Fibroblast of skin of back (primary cell): ENCODE measurements at places on chromosomes 5 and 9.

DNA sequence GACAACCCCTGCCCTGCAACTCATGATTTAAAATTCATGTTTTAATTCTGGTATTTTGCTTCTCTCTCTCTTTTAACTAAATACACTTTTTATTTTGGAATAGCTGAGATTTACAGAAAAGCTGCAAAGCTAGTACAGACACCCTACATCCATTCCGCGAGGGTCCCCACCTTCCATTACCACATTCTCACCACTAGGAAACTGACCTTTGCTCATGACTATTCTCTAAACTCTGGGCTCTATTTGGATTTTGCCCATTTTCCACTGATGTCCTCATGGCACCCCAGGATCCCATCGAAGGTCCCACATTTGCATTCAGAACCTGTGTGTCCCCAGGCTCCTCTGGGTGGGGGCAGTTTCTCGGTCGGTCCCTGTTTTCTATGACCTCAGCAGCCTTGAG lies 11.5 kb downstream of the ERGIC1 start:
- no peak for DNase-seq

- no peak for DNase-seq
These were observed 21.4 kb upstream of the PITX1 start for GRCh38 chr5:135055396-135055795.

GRCh38 chr5:170519549-170519948 lies 15.7 kb downstream of the KCNIP1 start:
- no peak for DNase-seq

GRCh38 chr9:17962747-17963146 lies 383.9 kb downstream of the SH3GL2 start:
- peak; percentile 0 for DNase-seq

DNA sequence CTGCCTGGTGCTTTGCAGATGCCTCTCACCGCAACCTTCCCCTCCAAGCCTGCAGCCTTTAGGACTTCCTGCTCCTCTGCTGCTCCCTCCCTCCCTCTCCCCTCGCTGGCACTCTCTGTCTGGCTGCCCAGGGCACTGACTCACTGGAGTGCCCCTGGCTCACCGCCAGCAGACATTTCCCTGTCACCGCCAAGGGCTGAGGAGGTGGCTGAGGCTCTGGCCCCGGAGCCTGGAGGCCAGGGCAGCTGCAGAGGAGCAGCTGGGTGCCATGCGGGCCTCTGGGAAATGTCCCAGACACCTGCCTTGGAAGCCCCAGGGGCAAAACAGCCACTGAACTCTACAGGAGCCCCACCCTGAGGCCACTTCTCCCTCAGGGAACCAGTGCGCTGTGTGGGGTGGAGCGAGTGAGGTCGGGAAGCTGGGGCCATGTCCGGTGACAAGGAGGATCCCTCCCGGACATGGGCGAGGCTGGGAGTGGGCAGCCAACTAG lies 53.4 kb downstream of the TENT4A start:
- peak; percentile 87 for DNase-seq

- peak; percentile 94 for DNase-seq
These were observed 78.4 kb downstream of the GLDC start for GRCh38 chr9:6567140-6567591.

GRCh38 chr9:134466869-134467616 lies 140.8 kb downstream of the RXRA start:
- no peak for DNase-seq

DNA sequence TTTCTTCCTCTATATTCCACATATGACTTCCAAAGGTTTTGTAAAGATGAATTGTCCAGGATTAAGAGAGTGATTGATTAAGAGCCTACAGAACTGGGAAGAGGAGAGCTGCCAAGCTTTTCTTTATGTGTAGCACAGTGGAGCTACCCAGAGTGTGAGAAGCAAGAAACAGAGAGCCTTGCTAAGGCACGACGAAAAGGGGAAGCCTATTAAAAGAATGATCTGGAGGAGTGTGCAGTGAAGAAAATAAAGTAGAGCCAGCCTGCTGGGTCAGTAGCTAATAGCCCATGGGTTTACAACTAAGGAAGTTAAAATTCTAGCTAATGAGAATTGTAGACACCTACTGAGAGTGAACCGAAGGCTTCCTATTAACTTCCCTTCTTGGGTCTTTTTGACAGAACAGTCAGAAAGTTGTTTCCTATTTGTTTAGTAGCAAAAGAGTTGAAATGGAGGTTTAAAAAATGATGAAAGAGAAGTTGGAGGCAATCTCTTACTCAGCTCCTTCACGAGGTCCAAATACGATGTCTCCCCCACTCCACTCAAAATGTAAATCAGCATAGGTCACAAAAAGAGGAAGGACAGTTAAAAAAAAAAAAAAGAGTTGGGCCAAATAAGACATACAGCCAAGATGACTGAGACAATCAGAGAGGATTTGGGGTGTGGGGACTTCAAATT lies 957 bp upstream of the PRR16 start:
- no peak for DNase-seq

- peak; percentile 92 for DNase-seq
These were observed 47.3 kb downstream of the LIFR start for GRCh38 chr5:38509185-38509584.

DNA sequence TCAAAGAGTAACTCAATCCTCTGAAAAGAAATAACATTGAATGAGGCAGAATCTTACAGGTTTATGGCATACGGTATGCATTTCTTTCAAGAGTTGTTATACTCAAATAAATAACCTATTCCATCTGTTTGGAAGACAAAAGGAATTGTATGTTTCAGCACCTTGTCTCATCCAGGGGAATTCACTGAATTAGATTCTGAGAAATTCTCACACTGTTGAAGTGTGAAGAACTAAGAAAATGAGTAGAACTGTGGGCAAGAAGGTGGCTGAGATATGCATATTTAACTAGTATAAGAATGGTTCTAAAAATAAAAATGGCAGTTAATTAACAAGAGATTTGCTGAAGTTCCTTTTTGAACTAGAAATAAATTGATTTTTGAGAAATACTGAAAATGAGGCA lies 279.3 kb upstream of the DAP start:
- no peak for DNase-seq

DNA sequence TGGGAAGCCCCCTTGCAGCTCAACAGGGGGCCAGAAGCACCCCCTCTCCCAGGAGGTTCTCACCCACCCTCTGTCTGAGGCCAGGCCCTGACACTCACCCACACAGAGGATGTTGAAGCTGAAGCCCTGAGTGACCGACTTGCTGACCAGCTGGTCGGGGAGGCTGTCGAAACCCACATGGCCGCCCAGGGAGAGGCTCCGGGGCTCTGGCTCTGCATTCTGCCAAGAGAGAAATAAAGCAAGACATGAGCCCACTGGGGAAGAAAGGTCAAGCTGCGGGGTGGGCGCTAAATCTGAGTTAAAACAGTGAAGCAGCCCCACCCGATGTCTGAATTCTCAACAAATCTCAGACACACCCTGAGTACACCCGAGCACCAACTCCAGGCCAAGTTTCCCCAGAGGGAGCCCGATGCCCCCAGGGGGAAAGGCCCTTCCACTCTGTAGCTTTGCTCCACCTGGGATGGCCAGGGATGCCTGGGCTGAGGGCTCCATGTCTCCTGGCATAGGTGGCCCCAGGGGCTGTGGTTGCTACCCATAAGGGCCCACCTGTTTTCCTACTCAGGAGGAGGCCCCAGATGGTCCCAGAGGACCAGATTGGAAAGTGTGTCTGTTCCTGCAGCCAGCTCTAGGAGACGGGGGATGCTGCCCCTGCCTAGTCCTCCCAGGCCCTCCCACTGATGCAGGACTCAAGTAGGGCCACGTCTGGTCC lies 11.6 kb downstream of the SEPTIN8 start:
- DNase-seq, result no peak

- no peak for DNase-seq
These were observed 16.5 kb downstream of the NEK6 start for GRCh38 chr9:124274226-124274625.

DNA sequence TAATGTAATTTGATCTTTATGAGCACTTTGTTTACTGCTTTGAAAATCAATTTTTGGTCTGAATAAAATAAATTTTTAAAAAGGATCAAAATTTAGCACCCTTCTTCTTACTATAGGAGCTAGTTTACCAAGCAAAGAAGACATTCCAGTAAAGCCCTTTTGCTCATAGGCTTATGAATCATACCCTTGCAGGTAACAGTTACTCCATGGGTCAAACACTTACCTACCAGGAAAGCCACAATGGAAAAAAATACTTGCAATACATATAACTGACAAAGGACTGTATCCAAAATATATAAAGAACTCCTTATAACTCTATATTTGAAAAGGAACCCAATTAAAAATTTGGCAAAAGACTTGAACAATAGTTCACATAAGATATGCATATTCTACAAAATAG lies 66.6 kb downstream of the SHOC1 start:
- no peak for DNase-seq

GRCh38 chr9:120186276-120186675 lies 393.7 kb downstream of the CDK5RAP2 start:
- no peak for DNase-seq

GRCh38 chr9:78189461-78189860 lies 46.4 kb upstream of the CEP78 start:
- DNase-seq, result no peak

- DNase-seq, result peak; percentile 56
These were observed 596.6 kb upstream of the ZNF608 start for GRCh38 chr5:125343015-125343414.

DNA sequence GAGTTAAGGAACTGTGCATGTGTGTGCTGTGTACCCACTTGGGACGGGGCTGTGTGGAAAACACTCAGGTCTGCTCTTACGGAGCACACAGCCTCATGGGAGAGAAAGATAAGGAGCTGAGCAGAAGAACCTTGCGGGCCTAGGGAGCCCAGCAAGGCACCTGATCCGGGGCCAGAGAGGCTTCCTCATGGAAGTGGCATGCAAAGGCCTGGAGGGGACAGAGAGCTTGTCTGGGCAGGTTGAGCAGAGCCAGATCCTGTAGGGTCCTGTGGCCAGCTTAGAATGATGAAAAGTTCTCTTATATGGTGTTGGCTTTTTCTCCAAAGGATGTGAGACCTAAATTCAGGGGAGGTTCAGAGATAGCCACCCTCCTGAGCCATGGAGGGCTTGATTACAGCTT lies 45.2 kb downstream of the NEK6 start:
- no peak for DNase-seq
